ENCODE measurements at places on chromosomes 5 and 9.

DNA sequence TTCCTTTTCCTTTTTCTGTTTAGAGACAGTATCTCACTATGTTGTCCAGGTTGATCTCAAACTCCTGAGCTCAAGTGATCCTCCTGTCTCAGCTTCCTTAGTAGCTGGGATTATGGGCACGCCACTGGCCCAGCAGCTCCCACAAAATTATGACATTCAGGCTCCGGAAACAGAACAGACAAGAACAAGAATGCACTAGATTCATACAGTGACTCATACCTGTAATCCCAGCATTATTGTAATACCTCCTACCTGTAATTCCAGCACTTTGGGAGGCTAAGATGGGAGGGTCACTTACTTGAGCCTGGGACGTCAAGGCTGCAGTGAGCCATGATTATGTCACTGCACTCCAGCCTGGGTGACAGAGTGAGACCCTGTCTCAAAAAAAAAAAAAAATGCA lies 26.7 kb upstream of the B4GALT1 start:
- DNase-seq, result no peak

DNA sequence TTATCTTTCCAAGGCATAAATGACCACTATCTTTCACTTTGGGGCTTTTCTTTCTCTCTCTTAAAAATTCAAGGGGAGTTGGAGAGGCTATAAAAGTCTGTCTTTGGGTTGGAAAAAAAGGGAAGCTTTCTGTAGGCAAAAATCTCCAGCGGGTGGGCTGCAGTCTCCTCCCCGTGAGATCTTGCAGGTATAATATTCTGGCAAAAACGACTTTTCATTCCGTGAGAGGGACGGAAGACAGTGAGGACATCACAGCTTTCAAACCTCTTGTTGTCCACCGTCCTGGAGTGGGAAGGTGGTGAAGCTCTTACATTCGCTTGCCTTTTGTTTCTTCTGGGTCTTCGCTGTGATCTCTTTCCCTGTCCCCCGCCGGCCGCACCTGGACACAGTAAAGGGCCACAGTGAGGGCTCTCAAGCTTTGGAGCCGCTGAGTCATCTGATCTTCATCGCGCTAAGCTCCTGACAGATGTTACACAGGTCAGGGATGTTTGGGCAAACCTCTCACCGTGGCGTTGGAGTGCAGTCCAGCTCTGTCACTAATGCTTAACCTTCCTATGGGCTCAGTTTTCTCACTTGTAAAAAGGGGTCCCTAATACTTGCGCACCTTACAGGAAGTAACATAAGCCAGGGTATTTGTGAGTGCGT lies 61.9 kb upstream of the MEGF10 start:
- DNase-seq, result no peak

GRCh38 chr5:173768891-173769290 lies 119.3 kb upstream of the CPEB4 start:
- DNase-seq, result no peak

DNA sequence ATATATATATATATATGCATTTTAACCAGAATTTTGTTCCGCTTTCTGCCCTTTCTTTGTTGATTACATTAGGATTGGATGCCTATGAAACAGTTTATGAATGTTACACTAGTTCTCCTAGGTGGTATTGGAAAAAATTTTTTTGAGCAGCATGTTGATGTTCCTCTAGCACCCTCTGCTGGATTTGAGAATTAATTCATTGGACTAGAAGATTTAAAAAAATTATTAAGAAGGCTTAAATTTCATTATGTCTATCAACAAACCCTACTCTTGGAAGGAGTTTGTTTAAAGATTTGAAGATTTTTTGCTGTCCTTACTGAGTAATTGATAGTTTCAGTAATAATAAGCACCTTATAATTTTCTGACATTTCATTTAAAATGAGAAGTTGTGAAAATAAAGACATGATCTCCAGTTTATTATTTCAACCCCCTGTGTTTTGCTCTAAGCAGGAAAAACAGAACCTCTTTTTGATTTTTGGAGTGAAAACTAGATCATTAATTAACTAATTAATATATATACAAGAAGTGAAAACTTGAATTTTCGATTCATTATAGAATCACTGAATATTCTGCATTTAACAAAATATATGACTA lies 89.6 kb downstream of the CCDC171 start:
- DNase-seq, result no peak

DNA sequence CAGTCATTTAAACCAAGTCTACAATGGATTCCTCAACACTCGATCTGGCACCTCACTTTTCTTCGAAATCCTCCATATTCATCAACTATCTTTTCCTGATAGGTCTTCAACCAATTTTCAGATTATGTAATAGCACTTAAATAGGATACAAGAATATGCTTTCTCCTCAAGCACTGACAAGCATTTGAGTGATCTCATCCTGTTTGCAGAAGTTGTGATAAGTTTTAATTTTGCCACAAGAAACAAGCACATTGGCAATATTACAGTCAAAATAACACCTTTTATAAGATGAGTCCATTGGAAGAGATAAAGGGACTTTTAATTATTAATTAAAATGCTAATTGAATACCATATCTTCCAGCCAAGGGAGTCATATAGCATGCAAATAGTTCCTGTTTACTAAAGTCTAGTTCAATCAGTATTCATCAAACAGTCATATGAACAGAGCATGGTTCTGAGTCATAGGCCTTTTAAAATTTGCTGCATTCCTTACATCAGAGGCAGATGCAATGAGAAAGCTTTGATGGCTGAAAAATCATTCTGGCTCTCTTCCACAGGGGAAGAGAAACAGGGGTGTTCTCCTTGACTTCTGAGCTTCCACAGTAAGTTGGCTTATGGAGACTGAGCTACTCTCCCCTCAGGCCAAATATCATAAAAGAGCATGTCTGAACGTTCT lies 32.7 kb upstream of the ZCCHC9 start:
- no peak for DNase-seq

DNA sequence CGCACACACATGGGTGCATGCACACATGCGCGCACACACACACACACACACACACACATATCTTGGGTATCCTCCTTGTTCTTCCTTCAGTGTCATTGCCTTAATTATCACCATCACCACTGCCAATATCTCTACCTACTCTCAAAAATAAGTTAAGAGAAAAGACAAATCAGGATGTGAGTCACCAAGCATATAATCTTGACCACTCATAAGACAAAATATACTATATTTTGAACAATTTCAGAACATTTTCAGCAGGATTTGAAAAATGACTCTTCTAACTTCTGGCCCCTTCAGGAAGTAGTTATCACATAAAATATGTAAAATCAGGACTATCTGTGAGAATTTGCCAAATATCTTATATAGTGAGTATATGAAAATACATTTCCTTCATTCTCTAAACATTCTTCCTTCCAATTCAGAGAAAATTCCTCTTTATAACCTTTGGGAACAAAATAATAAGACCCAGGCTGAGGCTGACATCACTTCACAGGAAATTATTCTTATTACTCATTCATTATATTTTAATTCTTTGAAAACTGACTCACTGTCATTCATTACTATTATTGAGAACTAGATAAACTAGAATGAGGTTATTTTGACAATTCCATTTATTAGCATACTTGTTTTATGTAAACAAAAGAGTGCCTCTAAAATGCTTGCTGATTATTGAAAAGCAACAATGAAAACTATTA lies 772.0 kb upstream of the ACO1 start:
- DNase-seq, result no peak

DNA sequence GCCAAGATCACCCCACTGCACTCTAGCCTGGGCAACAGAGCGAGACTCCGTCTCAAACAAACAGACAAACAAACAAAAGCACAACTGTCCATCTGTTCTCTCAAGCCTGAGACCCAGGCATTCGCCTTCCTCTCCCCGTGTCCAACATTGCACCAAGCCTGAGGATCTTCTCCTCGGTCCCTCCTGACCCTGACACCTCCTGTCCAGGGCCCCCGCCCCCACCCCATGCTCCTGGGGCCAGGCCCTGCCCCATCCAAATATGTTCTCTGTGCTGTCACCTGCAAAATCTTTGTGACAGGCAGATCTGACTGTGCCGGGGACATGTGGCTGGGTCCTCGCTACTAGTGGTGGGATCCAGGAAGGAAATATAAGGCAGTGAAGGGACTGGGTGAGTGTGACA lies 33.4 kb upstream of the UNC5A start:
- DNase-seq, result no peak

GRCh38 chr9:116087246-116087645 lies 66.3 kb upstream of the PAPPA start:
- DNase-seq, result no peak

DNA sequence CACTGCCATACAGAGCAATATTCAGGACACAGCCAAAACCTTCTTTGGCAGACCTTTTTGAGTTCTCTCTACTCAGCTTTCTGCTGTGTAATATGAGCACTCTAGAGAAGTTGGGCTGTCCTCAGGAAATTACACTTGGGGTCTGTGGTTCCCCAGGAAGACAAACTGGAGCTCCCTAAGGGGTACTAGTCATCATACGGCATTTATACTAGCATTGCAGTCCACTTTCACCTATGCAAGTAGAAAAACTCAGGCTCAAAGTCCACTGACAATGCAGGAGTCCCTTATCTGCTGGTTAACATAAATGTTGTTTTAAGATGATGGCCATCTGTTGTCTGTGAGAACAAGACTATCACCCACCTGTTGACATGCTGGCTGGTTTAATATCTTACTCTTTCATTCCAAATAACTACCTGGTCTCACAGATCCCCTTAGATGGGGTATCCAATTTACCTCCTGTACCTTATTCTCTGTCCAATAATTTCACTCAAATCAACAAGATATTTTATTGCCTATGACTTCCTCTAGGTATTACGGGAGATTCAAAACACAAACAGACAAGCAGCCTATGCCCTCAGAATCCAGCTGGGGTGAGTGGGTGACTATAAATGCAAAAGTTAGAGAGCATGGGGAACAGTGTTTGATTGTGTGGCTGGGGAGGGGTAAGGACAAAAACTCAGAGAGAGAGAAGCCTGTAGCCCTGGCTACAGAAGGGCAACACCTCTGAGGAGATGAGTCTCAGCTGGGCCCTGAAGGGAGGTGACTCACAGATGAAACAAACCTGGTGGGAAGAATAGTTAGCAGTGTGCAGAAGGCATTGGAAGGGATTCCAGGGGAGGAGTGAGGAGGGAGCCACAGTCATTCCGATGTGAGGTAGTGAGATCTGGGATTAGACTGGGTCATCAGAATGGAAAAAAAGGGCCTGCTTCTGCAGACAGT lies 10.2 kb downstream of the DOCK8 start:
- no peak for DNase-seq

DNA sequence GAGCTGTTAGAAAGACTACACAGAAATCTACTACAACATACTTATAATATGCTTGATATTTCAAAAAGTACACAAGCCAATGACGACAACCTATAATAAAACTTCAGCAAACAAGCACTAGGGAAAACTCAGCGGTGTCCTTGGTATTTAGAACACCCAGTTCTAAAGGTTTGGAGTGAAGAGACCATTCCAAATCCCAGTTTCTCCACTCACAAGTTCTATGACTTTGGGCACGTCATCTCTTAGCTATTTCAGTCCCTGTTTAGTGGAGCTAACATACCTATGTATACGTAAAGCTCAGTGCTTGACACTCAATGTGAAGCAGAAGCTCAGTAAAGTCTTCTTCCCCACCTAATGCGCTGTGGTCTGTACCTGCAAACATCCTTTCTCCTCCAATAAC lies 52.8 kb downstream of the MLLT3 start:
- no peak for DNase-seq

- no peak for DNase-seq
Measured at GRCh38 chr5:17178373-17178675, 39.1 kb upstream of the BASP1 start.

DNA sequence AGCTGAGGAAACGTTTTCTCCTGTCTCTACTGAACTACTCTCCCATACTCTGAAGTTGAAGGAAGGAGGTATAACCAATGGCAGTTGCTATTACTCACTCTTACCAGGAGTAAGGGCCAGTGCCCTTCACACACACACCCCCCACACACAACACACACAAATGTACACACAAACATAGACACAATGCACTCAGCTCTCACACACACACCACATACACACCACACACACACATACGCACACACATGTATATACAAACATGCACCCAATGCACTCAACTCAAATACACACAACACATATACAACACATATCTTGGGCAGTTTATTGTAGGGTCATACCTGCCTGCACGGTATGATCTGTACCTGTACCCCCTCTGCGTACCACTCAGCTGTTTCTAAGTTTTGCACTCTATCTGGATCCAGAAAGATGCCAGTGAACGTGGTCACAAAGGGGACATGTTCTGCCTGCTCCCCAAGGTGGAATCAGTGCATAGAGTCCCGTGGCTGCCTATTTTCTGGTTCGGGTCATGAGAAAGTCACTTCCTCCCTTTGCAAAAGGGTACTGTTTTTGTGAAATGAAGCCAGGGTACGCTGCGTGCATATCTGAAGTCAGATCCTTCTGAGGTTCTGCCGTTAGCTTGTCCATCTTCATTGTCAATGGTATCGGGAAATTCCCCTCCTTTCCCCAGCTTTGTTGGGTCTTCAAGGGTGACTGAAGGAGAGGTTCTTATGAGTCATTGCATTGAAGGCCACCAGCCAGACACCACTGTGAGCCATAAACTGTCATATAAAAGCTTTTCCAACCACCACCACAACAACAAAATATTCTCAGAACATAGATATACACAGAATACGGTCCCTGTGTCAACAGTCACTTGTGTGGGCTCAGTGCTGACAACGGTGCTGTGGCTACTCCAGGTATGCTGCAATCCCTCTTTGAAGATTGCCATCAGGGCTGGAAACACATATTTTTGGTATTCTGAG lies 131.9 kb downstream of the UGCG start:
- DNase-seq, result no peak

DNA sequence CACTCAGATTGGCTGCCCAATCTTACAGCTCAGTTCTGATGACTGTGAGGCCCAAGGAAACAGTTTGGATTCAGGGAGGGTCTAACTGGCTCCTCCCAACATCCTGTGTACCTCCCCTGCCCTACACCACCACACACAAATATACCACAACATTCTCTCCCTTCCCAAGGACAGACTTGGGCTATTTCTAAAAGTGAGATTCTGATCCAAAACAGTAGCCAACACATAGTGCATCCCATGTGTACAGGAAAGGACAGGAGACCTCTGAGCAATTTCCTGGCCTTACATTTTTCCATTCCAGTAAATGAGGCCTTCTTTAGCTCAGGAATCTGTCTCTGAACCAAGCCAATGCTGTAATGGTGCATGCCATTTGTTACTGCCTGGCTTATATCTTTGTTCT lies 20.8 kb downstream of the ZNF366 start:
- no peak for DNase-seq

DNA sequence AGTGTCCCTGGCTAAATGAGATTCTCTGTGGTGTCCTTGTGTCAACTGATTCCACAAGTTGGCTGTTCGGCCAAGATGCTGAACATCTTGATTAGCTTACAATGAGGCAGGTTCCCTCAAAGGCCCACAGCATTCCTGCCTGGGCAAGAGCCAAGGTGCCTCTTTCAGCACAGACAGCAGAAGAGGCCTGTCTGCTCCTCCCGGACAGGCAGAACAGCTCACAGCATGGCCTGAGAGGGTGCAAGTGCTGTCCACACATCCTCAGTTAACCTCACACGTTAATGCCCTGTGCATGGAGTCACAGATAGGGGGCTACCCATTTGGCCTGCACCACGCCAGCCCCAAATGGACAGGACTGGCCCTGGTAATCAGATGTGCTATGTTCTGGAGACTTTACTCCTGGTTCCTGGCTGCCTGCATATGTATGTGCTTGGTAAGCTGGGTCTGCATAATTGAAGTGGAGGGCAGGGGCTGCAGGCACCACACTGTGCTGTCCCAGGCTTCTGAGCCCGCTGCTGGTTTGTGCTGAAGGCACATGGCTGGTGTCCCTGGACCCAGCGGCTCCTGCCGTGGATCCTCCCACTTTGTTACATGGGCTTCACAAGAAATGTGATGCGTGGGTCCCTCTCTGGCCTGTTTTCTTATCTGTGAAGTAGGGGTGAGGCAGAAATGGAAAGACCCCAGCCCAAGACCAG lies 8.9 kb downstream of the CSF2 start:
- DNase-seq, result no peak

- no peak for DNase-seq
Measured at GRCh38 chr5:130135506-130135905, 231.2 kb downstream of the CHSY3 start.
